ENCODE measurements at places on chromosomes 4 and X.

DNA sequence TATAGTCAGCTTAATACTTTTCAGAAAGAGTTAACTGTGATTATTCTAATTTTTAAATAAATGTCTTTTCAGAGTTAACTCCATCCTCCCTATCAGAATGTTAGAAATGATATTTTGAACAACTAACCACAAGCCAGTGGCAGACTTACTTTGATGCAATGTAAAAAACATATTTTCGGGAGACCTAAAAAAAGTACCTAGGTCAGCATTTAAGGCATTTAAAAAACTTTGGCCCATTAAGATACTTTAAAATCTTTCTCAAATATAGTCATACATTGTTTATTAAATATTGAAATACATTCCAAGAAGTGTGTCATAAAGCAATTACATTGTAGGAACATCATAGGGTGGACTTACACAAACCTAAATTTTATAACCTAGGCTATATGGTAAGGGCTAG is 426.1 kb downstream of the PABPC4L start:
- no peak for DNase-seq

DNA sequence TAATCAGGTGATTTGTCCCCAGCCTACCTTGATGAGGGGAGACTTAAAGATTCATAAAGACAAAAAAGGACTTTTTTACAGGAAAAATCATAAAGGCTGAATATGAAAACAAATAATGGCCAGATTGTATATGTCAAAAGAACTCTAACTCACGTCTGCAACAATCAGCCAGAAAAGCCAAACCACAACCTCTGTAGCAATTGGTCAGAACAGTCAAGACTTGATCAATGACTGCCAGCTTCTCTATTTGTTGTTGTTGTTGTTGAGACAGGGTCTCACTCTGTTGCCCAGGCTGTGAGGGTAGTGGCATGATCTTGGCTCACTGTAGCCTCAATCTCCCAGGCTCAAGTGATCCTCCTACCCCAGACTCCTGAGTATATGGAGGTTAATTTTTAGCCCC is 35.9 kb upstream of the PPA2 start:
- no peak for DNase-seq

DNA sequence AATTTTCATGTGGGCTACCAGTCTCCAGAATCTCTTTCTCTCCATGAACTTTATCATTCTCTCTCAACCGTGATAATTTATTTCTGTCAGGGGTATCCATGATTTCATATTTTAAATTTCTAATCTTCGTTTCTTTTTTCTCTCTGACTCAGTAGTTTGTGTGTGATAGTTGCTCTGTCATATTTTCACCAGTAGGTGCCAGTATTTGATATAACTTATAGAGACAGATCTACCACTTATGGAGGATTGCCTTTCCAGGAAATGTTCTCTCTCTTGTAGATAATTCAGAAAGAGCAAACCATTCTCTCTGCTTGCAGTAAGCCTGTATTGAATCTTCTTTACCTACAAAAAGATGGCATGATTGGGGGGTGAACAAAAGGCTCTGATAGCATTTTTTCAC is 79.3 kb upstream of the DYNLT3 start:
- peak; percentile 37 for DNase-seq

DNA sequence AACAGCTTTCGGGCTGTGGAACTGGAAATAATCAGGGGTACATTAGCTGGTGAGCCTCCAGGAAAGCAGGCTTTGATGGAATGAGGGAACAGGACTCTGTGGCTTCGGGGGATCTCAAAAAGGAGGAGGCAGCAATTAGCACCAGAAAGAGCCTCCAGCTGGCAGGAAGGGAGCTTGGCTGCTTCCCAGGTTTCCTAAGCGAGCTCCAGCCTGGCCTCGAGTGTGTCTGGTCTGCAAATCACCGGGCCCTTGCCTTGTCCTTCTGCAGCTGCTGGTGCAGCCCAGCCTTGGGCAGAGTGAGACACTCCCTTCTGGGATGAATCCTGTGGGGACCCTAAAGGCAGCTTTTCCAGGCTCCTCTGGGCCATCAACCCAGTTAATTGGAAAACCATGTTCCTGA is 10.7 kb upstream of the PDHA1 start:
- no peak for DNase-seq

GRCh38 chr4:7055990-7056325 is 11.9 kb downstream of the GRPEL1 start:
- no peak for DNase-seq

- no peak for DNase-seq
Observed at GRCh38 chr4:7687796-7688195, 251.9 kb downstream of the AFAP1 start.

DNA sequence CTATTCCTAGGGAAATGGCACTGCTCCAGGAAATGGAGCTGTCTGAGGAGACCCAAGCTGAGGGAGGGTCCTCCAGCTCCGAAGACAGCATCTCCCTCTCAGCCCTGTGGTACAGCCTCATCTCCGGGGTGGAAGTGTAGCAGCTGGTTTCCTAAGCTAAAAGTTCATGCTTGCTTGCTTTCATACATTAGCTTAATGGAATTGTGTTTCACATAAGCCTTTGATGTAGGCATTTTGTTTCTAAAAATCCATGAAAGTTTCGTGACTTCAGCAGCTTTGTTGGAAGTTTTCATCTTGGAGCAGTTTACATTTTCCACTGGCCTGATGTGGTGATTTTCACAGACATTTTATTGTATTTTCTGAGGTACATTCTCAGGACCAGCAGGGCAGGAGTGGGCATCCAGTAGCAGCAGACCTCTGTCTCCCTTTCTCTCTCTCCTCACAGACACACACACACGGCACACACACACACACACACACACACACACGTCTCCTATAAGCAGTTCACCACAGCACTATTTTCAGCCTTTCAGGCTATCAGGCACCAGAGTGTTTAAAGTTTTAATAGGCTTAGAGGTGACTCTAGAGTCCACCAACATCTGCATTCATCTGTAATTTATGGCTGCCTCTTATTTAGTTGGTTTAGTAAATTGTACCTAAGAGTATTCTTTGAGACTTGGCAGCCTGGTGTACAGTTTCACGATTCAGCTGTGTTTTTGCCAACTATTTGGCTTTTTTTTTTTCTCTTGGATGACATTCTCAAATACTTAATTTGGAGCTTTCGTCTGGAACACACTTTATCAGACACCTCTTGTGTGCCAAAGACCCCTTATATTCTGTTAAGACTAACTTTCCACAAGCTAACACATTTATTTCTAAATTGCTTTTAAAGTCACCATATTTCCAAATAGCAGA is 225.8 kb upstream of the SFRP2 start:
- no peak for DNase-seq

DNA sequence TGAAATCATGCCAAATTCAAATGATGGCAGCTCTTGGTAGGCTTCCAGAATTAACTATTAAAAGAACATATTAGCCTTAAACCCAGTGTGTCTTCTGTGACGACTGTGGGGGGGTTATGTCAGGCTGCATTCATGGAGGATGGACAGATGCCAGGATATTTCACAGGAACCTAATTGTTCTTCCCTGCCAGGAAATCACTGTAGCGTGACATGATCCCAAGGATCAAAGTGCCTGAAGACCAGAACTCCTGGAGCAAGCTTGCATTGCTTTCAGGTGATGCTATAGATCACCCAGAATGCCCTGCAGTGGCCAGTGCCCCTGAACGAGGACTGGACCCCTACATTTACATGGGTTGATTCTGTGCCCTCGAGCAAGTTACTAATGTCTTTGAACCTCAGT is 1093.0 kb upstream of the TENM3 start:
- DNase-seq: peak; percentile 37

- peak; percentile 40 for DNase-seq
Observed at GRCh38 chr4:128394778-128395177, 107.2 kb upstream of the PGRMC2 start.

- no peak for DNase-seq
Observed at GRCh38 chrX:25667681-25668080, 470.5 kb upstream of the MAGEB18 start.

DNA sequence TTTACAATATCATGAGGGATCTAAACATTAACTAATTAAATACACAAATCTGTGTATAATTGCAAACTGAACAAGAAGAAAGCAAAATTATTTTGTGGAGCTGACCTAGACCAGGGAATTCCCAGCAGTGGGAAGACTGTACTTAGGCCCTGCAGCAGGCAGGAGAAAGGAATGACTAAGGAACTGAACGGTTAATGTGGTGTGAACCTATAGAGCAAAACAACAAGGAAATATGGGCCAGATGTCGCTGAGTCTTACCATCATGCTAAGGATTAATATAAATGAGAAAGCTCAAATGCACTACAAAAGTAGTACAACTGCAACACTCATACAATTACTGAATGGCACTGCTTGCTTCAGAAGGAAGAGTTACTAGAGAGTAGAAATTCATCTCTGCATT is 120.3 kb upstream of the ATXN3L start:
- no peak for DNase-seq

DNA sequence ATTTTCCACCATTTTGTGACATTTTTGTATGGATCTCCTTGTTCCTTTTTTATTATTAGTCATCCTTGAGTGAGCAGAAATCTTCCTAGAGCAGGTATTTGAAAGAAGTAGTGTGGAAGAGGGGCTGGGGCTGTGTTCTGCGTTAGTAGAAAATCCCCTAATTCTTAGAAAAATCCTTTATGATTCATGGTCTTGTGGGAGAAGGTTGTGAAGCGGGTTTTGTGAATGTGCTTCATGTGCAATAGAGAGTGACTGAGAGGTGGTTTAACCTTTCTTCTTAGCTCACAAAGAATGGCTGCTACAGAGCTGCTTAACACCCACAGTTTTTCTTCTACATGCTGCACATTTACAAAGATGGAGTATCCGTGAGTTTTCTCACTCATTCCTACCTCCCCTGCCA is 220.5 kb downstream of the IDS start:
- no peak for DNase-seq

DNA sequence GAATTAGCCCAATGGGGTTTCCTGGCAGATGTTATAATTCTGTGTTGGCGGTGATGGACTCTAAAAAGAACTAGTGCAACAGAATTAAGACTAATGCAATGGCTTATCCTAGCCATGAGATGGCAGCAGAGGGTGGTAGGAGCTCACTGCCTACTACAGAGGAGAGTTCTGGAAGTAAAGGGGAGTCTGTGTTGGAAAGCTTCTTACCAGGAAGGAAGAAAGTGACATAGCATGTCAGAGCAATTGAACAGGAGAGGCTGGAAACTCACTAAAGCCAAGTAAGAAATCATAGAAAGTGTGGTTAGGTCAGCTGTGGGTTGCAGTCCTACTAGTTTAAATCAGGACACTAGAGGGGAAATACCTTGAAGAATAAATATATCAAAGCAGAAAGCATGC is 6.3 kb upstream of the TRPC5OS start:
- DNase-seq: peak; percentile 21

DNA sequence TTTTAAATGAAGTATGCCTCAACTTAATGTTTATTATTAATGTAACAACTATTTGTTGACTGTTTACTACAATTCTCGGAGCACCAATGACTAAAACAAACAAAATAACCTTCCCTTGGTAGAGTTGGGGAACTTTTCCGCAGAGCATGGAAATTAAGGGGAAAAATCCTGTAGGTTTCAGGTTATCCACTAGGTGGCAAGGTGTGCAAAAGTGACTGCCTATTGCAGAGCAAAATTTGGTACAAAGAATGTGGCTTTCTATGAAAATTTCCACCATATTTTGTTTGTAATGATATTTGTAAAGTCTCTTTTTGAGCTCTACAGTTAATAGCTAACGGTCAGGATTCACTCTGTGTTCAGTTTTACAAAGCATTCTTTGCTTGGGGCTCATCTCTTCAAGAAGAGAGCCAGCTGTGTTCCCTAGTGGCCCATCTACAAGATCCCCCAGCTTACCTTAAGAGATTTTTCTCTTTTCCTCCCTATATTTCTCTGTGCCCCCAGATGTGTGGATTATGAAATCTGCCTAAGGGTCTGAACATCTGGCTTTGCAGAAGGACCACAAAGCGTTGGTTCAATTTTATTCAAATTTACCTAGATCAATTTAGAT is 61.1 kb downstream of the FBXO8 start:
- DNase-seq: peak; percentile 19

- DNase-seq: peak; percentile 3
Observed at GRCh38 chrX:48540028-48540375, 488 bp downstream of the TBC1D25 start.

DNA sequence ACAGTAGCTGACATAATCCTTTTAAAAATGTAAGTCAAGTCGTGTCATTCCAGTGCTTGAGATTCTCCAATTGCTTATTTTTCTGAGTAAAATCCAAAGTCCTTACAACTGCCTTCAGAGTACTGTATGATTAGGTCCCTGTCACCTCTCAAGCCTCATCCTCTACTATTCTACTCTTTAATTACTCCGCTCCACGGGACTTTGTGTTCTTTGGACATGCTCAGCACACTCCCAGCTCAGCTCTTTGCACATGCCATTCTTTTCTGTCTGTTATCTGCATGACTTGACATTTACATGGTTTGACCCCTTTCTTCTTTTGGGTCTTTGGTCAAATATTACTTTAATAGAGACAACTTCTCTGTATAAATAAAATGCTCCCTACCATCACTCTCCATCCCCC is 15.1 kb downstream of the FAM47E start:
- no peak for DNase-seq

DNA sequence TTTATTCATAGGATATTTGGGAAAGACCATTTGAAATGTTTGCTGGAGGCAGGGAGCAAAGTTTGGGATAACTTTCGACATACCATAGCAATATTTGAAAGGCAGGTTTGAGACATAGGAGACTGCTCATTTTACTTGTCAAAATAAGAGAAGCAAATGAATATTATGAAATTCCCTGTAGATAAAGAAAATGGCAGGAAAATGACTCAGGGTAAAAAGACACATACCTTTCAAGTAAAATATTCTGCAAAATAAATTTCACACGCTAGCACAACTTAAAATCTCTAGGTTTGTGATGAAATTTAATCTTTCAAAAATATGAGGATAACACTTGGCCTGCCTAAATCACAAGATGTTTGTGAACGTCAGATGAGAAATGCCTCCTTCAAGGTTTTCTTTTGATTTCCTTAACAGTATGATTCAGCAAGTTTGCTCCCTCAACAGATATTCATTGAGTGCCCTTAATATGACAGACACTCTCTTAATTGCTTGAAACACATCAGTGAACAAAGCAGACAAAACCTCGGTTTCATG is 6.6 kb downstream of the TMEM156 start:
- no peak for DNase-seq
